ENCODE measurements at places on chromosomes 11 and 22.

GRCh38 chr11:114679505-114679904, 1.2 kb downstream of the NXPE2 start:
- no peak for DNase-seq

DNA sequence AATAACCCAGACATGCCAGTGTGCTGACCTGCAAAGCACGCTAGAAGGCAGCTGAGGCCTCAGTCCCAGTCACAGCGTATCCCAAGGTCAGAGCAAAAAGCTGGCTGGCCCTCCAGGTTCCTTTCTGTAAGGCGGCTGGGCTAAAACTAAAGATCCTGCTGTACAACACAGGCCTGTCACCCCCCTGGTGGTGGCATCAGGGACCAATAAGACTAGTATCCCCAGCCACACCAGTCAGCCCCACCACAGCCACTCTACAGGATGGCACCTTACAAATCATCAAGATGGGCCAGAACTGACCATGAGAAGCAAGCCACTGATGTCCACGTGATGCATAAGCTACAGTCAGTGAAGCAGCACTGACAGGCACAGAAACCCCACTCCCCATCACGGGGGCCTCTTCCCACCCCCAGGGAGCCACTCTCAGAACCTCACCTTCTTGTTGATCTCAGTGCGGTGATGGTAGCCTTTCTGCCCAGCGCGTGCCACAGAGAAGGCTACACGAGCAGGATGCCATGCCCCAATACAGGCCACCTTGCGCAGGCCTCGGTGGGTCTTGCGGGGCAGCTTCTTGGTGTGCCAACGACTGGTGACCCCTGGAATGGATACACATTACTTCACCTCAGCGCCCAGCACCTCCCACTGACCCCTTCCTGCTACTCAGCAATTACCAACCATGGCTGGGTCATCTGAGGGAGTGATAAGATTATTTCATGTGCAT, 5.0 kb downstream of the RPL3 start:
- no peak for DNase-seq

- no peak for DNase-seq
Observed at GRCh38 chr22:42262964-42263363, 7.5 kb downstream of the TCF20 start.

DNA sequence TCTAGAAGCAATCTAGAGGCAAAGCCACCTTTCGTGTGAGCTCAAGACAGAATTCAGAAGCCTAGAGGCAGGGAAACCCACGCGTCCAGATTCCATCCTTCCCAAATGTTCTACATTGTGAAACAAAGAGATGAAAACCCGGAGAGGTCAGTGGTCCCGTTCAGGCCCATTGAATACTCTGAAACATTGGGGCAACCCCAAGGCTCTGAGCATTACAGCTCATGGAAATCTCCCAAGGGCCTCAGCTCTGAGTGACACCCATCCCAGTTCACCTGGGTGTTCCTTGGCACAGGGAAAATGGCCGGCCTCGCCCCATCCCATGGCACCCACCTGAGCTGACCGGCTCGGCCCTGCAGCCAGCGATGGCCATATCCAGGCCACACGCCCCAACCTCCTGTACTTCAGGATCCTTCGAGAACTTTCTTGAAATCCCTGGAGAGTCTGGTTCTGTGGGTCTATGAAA, 128.6 kb upstream of the FGF3 start:
- DNase-seq: no peak

DNA sequence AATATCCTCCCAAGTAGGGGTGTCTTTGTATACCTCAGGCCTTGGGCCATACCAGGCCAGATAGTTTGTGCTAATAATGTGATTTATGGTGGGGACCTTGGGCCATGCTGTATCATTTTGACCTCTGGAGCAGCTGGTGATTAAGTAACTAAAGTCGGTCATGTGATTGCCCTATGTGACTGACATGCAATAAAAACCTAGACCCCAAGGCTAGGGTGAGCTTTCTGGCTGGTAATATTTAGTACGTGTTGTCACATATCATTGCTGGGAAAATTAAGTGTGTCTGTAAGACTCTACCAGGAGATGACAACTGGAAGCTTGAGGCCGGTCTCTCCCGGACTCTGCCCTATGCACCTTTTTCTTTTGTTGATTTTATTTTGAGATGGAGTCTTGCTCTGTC, 12.6 kb upstream of the TFIP11 start:
- no peak for DNase-seq

- DNase-seq: no peak
Observed at GRCh38 chr11:23725752-23726151, 771.1 kb upstream of the LUZP2 start.
